ENCODE measurements at places on chromosomes 2 and 18.

- no peak for DNase-seq
These were observed 1018.9 kb upstream of the ZEB2 start for GRCh38 chr2:145538661-145539350.

GRCh38 chr2:205989271-205990071 lies 96.5 kb downstream of the INO80D start:
- no peak for DNase-seq

GRCh38 chr2:128314348-128315121 lies 4.1 kb downstream of the HS6ST1 start:
- DNase-seq: no peak

GRCh38 chr2:69358914-69359313 lies 28.1 kb downstream of the GFPT1 start:
- DNase-seq: no peak

GRCh38 chr2:38068234-38068633 lies 7.7 kb downstream of the CYP1B1 start:
- no peak for DNase-seq

- no peak for DNase-seq
These were observed 27.8 kb downstream of the MEX3C start for GRCh38 chr18:51169731-51170130.

DNA sequence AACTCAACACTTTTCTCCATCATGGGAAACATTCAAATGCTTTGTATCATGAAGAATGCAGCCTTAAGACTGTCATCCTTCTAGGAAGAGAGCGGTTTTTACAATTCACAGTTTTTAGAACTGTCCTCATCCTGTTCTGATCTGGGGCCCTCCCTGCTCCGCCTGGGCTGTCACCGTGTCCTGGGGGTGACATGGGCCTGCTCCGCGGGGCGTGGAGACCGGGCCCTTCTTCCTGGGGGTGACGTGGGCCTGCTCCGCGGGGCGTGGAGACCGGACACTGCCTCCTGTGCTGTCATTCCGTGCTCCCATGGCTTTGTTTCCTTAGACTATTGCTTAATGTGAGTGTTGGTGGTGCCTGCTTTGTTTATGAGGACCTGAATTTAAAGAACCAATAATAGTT lies 122.8 kb downstream of the TMEM18 start:
- DNase-seq: no peak

DNA sequence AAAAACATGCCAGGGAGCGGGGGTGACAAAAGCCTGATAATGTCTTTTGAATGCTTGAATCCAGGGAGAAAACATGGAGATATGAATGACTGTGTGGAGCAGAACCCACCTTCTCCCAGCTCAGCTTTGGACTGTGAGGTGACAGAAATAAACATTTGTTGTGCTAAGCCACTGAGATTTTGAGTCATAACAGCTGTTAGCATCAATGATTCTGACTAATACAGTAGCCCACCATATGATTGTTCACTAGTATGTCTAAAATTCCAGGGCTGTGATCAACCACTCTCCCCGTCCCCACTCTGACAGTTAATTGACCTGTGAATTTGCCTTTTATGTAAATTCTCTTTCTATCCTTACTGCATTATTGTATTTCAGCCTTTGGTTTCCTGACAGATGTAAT lies 69.1 kb downstream of the PDK1 start:
- DNase-seq: no peak

DNA sequence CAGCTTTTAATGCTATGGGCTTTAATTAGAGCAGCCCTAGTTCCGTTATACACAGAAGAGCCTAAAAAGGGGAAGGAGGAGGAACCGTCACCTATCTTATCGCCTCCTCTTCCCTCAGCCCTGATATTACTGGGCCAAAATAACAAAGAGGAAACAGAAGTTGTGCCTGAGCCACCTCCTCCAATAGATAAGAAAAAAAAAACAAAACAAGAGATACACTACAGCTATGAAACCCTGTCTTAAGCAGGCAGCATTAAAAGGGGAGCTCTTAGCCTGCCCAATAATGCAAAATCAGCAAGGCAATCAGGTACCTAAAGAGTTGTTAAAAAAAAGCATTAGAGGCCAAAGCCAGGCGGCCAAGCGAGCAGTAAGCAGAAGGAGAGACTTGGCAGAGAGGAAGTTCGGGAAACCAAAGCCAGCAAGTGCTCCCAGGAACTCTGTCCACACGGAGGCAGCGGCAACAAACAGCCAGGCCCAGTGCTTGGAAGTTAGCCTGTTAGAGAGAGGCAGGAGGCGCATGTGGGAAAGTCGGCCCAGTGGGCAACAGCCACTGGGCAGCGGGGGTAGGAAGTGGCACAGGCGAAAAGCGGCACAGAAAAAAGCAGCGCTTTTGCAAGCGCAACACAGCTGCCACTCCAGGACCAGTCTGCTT lies 41.8 kb upstream of the PDK1 start:
- no peak for DNase-seq

DNA sequence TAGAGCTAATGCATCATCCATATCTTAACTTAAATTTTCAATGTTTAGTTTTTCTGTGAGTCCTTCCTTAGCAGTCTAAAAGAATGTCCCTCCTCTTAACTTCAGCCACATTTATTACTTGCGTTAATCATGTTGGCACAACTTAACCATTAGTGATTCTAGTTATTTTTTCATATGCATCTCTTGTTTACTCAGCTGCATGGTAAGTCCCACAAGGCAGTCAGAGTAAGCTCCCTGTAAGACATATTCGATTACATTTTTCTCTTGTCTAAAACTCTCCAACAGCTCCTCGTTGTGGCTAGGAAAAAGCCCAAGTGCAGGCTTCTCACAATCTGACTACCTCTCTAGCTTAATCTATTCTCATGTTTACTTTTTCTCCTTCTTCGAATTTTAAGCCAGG lies 2045.3 kb upstream of the PIK3C3 start:
- no peak for DNase-seq

GRCh38 chr18:78913830-78914231 lies 65.8 kb upstream of the SALL3 start:
- no peak for DNase-seq

- no peak for DNase-seq
These were observed 94.8 kb downstream of the DLGAP1 start for GRCh38 chr18:4360221-4360715.

DNA sequence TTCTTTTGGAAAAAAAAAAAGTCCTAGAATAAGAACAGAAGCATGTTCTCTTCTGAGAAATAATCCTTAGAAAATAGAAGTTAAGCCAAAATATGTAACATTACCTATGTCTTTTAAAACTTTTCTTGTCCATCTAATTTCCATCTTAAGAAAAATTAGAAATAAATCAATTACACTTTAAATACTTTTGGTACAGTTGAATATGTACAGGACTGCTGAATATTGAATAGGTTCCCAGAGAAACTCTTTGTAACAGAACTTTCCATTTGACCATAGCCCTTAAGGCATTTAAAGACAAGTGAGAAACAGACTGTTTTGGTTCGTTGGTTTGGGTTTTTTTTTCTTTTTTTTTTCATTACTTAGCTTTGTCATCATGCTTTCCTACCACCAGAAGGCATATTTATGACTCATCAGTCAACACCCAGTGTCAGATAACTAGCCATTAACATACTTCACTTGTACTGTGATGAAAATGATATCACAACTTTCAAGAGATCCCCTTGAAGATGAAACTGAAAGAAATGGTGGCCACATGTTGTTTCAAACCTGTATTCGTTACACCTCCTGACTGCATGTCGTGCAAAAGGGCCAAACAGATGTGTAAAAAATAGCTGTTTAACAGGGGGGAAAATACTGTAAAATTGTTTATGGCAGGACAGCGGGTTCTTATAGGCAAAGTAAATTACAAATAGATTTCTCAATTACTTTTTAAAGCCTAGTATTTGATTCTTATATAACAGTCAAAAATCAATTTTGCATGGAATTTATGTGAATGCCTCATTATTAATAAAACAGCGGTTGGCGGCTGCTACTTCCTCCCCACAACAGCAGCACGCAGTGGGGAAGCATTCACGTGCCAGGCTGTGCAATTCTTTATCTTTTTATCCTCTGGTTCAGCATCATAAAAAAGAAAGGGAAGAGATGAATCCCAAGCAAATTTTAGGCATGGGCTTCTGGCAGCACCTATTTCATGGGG lies 280.7 kb upstream of the HNRNPA3 start:
- DNase-seq: no peak

DNA sequence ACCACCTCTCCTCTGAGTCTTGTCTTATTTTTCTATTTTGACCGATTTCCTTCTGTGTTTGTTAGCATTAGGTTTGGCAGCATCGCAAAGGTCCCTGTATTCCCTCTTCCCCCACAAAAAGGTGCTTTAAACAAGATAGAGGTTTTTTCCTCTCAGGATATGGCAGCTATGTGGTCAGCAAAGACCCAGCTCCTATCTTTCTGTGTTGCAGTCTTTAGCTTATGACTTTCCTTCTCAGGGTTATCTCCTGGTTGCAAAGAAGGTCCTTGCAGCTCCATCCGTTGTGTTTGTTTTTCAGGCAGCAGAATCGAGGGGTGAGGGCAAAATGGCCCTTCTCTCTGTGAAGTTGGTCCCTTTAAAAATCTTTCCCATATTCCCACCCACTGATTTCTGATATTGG lies 38.4 kb downstream of the GALNT1 start:
- DNase-seq: no peak

DNA sequence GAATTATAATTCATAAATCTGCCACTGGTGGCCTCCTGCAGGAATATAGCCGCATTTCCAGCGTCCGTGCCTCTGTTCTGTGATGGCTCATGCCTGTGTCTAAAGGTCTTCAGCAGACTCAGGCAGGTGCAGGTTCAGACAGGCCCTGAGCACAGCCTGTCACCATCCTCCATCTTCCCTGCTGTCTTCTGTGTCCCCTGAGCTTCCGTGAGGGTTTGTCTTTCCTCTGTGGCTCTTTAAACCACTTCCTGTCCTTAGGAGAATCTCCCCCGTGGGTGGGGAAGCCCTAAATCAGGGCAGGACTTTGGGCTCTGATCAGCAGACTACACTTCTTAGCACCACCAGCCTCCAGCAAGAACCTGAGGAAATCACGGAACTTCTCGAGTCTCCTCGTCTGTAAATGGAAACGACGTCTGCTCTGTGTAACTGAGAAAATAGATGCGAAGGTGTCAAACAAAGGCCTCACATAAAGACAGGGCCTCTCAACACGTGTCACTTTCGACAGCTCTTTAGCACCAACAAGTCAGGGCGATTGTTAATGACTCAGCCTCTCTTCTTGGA lies 24.1 kb upstream of the NFATC1 start:
- no peak for DNase-seq

All from stimulated activated CD8-positive, alpha-beta memory T cell treated with anti-CD3 and anti-CD28 coated beads, Interleukin-7, amount 100 ng/mL, for 1 hour (primary cell).